ENCODE measurements at places on chromosomes 1 and 21.

DNA sequence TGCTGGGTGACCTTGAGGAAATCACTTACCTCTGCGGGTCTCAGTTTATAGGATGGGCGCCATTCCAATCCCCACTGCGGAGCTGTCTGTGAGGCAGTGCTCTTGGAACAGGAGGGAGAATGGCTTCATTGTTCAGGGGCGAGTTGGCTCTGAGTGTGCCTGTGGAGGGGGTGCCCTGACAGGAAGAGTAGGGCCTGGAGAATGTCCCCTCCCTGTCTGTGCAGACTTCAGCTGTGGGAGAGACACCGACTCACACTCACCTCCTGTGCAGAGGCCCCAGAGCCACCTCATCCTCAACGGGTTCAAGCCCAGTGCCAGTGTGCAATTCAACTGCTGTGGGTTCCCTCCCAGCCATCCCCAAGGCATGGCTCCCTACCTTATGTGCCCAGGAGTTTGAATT lies 17.1 kb downstream of the ADORA1 start:
- no peak for DNase-seq

DNA sequence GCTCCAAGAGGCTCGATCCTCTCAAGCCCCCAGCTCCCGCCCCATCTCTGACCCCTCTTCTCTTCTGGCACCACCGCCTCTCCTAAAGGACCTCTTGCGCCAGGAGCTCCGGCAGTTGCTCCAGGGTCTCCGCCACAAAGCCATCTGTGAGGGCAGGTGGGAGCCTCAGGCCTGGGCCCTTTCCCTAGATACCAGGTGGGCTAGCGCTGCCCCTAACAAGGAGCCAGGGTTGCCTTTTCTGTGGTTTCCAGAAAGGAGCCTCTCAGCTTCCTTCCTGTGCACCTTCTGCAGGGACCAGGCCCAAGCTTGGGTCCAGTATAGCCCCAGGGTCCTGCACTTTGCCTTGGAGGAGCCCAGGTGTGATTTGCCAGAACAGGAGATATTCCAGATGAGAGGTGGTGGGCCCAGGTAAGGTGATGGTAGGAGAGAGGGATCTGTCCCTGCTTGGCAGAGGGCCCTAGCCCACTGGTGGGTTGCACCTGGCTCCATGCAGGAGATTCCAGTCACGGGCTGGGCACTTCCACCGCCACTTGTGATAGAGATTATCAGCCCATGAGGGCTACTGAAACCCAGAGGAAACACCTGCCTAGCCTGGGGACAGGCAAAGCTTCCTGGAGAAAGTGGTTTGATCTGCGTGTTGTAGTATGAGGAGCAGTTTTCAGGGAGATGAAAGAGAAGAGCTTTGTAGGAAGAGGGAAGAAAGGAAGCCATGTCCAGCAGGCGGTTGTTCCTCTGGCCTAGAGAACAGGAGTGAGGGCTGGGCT lies 1.0 kb downstream of the CCDC24 start:
- no peak for DNase-seq

GRCh38 chr1:156149374-156150332 lies 3.7 kb upstream of the SEMA4A start:
- DNase-seq: no peak

DNA sequence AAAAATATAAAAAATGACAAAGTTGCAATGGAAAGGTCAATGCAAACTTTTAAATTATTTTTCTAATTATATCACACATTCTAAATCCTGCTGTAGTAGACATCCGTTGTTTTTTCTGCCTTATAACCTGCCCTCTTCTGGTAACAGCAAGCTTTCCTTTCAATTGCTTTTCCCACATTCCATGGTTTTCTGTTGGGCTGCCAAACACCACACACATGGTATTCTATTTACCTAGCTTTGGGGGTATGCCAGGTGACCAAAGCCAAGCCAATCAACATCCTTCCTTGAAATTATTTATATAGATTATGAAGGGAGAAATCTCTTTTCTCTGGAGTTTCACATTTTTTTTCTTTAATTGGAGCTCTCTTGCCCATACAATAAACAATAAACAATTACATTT lies 3.4 kb upstream of the LAMC1 start:
- no peak for DNase-seq

GRCh38 chr1:94130851-94131595 lies 10.1 kb upstream of the ABCA4 start:
- DNase-seq: no peak

DNA sequence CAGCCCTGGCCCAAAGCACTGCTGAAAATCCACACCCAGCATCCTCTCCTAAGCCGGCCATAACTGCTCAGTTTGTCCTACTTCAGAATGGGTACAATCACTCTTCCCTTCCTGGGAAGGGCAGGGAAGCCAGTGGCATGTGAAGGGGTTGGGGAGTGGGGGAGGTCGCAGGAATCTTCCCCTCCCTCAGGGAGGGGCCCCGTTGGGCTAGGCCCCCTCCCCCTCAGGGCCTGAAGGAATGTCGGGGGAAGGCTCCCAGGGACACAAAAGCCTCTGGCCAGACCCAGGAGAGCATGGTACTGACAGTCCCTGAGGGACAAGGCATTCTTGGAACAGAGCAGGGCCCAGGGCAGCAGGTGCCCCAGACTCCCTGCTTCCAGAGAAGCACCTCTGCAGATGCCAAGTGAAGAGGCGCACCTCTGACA lies 1.2 kb downstream of the ELOVL1 start:
- no peak for DNase-seq

- no peak for DNase-seq
Measured at GRCh38 chr1:115555446-115555845, 86.3 kb upstream of the VANGL1 start.

- no peak for DNase-seq
Measured at GRCh38 chr1:198087831-198088230, 69.0 kb upstream of the NEK7 start.

GRCh38 chr1:14466006-14466405 lies 132.5 kb upstream of the KAZN start:
- DNase-seq: no peak

DNA sequence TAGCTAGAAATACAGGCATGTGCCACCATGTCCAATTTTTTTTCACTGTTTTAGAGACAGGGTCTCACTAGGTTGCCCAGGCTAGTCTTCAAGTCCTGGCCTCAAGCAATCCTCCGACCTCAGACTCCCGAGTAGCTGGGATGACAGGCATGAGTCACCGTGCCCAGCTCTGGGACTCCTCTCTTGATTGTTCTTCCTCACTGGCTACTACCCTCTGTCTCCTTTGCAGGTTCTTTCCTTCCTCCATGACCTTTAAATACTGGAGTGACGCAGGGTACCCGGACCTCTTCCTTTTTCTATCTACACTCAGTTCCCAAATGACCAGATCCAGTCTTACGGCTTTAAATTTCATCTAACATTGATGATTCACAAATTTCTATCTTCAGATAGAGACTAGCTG lies 34.9 kb downstream of the ASH1L start:
- no peak for DNase-seq

DNA sequence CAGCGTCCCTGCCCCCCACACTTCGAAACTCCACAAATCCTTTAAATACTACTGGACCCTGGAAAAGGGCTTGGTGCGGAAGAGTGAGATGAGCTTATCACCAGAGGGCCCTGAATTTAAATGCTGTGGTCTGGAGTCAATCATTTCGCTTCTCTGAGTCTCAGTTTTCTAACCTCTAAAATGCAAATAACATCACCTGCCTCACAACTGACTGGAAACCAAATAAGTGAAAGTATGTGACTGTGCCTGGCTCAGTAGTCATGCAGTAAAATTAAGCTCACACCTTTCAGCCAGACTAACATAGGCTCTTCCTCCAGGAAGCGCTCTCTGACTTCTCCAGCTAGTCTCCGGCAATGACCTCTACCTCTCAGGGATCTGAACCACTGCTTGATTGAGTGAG lies 4.2 kb downstream of the GJA4 start:
- DNase-seq: no peak

- no peak for DNase-seq
Measured at GRCh38 chr1:156430866-156431265, 61.9 kb downstream of the RHBG start.

GRCh38 chr21:33732038-33732437 lies 89.7 kb downstream of the ITSN1 start:
- no peak for DNase-seq

- DNase-seq: no peak
Measured at GRCh38 chr21:42489006-42489563, 6.9 kb downstream of the RSPH1 start.

DNA sequence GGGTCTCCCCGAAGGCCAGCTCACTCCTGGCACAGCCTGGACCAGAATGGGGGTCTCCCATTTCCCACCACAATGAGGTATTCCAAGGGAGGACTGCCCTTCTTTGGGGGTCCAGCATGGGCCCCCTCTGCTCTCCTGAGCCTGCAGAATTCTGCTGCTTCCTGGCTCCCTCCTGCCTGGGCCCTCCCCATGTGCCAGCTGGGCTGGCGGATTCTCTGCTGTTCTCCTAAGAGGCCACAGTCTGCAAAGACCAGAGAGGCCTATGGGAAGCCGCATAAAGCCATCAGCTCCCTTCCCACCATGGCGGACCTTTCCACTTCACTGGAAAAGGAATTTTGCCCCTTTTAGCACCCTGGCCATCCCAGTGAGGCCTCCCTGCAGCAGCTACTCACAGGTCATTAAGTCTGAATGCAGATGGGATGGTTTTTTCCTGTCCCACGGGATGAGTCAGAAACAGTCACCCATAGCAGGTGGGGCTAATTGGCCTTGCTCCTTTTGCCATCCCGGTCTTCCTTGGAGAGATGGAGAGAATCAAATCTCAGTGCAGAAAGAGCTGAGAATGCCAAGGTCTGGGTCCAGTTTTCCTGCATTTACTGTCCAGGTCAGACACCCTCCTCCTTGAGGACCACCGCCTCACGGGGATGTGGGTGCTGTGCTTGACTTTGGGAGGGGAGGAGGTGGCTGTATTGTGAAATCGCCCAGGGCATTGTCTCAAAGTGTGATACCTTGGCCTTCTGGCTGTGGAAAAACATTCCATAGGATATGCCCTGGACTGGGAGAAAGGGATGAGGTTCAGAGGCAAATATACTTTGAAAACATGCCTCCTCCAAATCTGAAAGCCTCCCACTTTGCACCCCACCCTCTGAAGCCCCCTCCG lies 23.2 kb downstream of the MYBPH start:
- no peak for DNase-seq

DNA sequence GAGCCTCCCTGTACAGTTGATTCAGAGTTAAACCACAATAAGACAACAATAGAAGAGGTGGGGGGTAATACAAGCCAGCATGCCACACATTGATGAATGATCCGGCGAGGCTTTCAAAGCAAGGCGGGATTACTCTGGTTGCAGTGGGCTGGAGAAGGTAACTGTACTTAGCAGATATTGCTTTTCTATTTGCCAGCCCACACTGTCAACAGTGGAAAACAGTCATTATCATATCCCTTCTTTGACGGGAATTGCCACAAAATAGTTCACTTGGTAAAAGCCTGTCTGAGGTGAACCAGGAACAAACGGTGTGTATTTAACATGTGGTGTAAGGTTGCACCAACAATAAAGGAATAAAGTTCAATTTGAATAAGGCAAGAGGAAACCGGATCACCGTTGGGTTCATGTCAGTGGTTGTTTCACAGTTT lies 5.8 kb upstream of the KCNJ15 start:
- DNase-seq: no peak

DNA sequence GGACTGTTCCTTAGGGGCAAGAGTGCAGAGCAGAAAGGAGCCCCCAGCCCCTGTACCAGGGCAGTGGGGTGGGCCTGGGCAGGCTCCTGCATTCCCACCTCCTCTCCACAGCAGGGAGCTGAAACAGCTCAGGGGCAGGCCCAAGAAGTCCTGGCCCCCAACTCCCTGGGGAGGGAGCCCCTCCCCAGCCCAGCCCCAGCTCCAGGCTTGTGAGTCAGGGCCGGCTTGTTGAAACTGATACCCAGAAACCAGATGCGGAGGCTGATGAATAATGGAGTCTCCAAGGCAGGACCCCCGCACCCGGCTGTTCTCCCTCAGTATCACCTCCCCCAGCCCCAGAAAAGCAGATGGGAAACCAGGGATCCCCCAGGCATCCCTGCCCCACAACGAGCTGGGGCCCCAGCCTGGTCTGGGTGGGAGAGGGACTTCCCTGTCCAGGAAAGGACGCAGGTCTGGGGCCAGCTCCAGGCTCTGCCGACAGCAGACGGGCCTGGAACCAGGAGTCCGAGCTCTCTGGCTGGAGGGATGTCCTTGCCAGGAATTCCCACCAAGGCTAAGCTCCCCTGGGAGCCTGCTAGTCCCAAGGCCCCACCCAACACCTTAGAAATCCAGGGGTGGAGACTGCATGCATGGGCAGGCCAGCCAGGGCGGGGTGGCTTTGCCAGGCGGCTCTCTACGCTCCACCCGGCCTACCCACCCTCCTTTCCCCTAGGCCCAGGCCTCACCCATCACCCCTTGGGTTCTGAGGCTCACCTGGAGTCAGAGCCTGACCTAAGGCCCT lies 2.7 kb downstream of the PLEKHG5 start:
- DNase-seq: no peak

- no peak for DNase-seq
Measured at GRCh38 chr1:241932845-241933244, 24.7 kb upstream of the BECN2 start.

All from gastrocnemius medialis (tissue), 4 donors.